D721Med (cell line): ENCODE measurements at places on chromosomes 6 and 20.

DNA sequence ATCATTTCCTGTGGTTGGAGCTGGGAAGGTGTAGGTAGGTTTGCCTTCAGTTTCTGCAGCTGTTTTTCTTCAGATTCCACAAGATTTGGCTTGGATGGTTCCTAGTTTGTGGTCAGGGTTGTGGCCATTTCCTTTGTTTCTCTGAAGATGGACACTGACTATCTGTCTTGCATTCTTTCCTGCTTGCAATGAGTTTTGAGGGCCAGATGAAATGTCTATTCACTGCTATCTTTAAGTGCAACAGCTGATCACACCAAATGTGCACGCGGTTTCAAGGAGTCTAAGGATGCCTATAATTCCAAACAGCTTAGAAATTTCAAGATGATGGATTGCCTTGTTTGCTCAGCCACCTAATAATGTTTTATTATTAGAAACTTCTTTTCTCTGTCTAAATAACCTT lies 28.4 kb downstream of the IL20RA start:
- DNase-seq, result no peak

DNA sequence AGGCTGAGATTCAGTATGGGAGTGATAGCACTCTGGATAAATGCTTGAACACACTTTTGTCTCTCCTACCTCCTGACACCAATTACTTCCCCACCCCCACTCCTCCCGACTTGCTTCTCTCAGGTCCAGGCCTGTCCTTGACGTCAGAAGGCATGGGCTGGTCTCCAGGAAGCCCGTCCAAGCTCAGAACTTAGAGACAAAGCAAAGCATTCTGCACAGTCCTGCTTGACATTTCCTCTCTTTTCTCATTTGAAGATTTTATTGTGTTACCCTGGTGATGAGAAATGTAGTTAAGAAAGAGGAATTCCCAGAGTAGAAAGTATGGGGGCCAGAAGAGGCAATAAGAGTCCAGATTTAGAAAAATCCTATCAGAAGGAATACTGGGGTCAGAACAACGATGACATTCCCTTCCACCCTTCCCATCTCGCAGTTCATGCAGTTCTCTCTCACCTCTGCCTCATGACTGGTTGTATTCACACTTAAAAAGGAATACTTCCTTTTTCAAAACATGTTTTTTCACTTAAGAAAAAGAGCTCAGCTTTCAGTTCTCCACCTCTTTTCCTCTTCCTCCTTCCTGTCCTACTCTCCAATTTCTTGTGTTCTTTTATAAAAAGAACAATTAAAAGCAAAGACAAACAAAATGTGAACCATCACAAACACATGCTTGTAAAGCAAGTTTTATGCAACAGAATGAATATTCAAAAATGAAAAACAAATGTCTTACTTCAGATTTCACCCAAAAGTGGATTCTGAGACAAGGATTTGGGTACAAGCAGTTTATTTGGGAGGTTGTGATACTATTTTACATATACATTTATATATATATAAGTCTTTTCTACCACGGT lies 18.5 kb upstream of the FAM184A start:
- DNase-seq, result no peak

DNA sequence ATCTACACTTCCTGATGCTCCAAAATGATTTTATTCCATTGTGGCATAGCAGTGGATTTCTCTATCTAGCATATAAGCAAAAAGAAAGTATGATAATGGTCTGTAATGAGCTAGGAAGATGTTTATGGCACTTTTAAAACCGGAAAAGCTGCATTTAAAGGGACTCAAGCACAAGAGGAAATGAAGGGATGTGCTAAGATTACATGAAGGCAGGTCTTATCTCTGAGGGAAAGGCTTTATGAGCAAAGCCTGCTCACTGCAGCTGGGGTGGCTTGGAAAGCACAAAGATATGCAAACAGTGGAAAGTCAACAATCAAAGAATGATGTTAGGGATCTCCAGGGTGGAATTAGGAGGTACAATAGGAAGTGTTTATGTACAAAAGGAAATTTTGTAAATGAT lies 138.2 kb downstream of the TENT5A start:
- no peak for DNase-seq

DNA sequence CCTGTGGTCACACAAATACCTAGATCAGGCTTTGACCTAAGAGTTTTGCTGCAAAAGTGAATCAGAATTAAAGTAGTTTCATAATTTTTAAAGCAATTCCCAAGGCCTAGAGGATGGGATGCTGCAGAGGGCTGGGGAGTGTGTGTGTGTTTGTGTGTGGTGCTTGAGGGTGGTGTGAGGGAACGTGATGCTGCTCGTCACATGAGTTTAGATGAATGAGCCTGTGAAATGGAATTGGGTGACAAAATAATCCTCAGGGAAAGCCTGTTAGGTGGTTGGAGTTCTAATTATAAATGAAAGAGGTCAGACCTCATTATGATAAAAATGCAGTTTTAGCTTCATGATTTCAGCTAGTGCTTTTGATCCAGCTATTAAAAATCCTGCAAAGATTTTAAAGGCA lies 87.5 kb upstream of the TMEM170B start:
- no peak for DNase-seq

GRCh38 chr6:49766762-49767161 lies 20.3 kb downstream of the PGK2 start:
- DNase-seq, result no peak

DNA sequence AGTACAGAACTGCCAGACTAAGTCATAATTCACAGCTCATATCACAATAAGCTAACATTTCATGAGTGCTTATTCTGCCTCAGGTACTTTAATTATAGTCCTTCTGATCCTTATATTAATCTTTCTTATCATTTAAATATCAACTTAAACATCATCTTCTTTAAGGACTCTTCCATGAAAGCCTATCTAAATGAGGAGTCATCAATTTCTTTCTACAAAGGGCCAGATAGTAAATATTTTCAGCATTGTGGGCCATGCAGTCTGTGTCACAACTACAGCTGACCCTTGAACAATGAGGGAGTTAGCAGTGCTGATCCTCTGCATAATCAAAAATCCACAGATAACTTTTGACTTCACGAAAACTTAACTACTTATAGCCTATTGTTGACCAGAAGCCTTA lies 306.4 kb downstream of the TSHZ2 start:
- DNase-seq, result no peak

- DNase-seq, result no peak
Observed at GRCh38 chr6:30882759-30883684, 1.3 kb upstream of the DDR1 start.

- no peak for DNase-seq
Observed at GRCh38 chr6:125749865-125750691, 646 bp downstream of the HEY2 start.

GRCh38 chr20:5183731-5184474 lies 57.1 kb downstream of the CDS2 start:
- no peak for DNase-seq

DNA sequence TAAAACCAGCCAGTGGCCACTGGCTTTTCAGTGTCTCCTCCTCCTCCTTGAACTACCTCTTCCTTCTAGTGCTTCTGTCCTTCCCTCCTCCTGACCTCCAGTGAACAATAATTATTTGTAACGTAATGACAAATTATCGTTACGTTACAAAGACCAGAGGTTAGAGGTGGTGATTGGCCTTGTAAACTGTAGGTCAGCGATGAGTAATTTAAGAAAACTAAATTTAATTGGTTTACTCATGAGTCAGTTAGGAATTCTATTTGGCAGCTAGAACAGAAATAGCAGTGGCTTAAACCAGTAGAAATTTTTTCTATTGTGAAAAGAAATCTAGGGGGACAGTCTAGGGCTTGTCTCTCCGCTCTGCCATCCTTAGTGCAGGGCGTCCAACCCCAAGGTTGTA lies 38.8 kb downstream of the PPARD start:
- DNase-seq, result no peak

GRCh38 chr6:45872827-45873365 lies 142.8 kb downstream of the CLIC5 start:
- no peak for DNase-seq

- DNase-seq, result no peak
Observed at GRCh38 chr20:44092551-44093248, 94.3 kb downstream of the JPH2 start.

GRCh38 chr6:142331601-142332000 lies 29.8 kb downstream of the ADGRG6 start:
- DNase-seq, result no peak

DNA sequence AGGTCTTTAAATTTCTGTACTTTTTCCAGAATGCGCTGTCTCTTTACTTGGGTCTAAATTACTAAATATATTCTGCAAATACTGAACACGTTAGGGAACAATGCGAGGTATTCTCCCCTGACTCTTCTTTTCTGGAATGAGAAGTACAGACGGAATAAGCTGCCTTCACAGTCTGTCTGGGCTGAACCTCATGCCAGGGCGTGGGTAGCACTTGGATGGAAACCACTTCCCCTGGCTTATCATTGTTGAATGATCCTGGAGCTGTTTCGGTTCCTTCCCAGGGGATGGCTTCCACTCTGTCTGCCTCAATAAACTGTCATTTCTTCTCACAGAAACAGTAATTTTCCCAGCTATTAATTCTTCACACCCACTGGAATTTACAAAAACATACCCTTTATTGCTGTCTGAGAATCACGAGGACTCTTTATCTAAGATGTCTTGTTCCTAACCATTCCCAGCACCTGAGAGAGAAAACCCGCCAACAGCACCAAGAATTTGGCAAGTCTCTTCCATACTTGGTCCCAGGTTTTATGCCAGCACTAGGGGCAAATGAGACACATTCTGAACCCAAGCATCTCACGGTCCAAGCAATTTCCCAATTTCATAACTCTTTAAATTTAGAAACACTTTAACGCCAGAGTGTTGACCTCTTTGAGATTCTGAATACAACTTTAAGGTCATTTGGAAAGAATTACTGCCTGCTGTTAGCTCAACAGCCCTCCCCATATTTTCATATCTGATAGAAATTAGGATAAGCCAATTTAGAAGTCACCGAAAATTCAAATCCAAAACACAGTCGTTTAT lies 43.2 kb upstream of the ADGRF5 start:
- DNase-seq, result no peak

GRCh38 chr20:63025534-63026331 lies 19.0 kb upstream of the BHLHE23 start:
- DNase-seq, result no peak

DNA sequence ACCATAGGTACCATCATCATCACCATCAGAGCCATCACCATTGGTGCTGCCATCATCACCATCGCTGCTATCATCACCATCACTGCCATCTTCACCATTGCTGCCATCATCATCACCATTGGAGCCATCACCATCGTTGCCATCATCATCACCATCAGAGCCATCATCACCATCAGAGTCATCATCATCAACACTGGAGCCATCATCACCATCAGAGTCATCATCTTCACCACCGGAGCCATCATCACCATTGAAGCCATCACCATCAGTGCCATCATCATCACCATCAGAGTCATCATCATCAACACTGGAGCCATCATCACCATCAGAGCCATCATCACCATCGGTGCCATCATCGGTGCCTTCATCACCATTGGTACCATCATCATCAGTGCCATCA lies 338.7 kb downstream of the TAF4 start:
- no peak for DNase-seq

DNA sequence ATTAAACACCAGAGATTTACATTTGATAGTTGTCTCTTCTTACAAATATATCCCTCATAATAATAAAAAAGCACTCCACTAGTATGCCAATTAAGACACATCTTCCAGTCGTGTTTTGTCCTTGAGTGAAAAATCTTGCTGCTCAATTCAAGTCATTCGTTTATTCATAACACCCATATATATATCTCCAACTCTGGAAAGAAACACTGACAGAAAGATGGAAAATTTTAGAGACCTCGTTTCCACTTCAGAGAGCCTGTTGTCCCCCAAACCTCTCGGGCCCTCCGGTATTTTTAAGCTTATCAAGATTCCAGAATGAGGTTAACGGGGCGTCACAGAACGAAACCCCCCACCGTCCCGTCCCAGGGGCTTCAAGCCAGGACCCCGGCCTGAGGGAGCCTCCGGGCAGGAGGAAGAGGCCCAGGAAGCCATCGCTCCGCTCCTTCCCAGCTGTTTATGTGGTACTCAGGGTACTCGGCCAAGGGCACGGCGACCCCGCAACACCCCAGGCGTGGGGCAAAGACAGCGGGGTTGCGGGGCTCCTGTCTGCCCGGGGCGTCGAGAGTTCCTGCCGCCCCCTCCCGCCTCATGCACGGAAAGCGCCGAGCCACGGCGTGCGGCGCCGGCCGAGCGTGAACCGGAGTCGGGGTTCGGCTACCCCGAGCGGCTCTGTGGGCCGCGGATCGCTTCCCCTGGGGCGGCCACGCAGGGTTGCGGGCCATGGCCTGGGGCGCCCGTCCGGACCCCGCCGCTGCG lies 623 bp upstream of the SNX9 start:
- DNase-seq, result no peak

DNA sequence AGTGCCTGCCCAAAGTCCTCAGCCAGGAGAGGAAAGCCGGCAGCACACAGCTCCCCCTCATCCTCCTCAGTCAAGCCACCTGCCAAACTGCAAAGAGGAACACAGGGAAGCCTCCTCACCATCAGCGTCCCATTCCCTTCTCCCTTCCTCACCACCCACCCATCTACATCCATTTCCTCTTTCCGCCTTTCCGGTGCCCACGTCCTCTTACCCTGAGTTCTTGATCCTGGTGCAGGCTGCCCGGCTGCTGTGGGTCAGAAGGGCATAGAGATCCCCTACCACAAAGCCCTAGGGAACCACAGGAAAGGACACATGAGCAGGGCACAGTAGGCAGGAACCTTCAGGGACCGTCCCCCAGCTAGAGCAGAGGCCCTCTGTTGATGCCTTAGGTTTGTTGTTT lies 6.0 kb downstream of the GNMT start:
- no peak for DNase-seq

DNA sequence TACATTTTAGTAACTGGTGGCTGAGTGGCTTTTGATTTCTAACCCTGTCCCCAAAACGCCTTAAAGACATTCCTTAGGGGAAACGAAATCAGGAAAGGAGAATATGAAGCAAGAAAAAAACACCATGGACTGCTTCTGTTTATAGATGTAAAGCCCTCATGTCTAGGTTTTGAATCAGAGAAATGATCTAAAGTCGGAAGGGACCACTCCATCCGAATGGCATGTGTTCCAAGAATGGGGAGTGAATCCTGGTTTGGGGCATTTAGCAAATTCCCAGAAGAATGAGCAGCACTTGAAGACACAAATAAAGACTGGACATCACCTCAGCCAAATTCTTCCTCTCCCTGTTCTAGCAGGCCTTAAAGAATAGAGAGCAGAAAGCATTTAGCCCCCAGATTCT lies 65.6 kb downstream of the CAP2 start:
- DNase-seq, result no peak

- no peak for DNase-seq
Observed at GRCh38 chr6:33689879-33690278, 21.6 kb downstream of the UQCC2 start.

DNA sequence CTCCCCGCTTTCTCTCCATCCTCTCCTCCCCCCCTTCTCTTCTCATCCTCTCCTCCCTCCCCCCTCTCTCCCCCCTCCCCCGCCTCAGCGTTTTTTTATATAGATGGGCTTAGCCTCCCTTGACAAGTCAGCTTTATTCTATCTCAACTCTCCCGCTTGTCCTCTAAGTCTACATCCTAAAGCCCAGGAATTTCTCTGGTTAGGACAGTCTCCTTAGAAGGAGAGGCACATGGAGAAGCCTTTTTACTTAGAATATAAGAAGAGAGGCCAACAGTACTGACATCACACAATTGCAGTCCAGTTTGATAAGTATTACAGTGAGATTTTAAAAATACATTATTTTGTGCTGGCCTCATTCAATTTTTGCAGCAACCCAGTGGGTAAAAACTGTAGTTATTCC lies 83.5 kb downstream of the LYRM2 start:
- no peak for DNase-seq

- DNase-seq, result no peak
Observed at GRCh38 chr6:117496383-117496990, 14.0 kb downstream of the DCBLD1 start.

- DNase-seq, result no peak
Observed at GRCh38 chr6:71333697-71334096, 45.1 kb downstream of the OGFRL1 start.
